ENCODE measurements at places on chromosomes 2 and 18.

- DNase-seq, result no peak
These were observed 211.9 kb downstream of the MYCN start for GRCh38 chr2:16152071-16152927.

- no peak for DNase-seq
These were observed 49.4 kb upstream of the ACTR3 start for GRCh38 chr2:113840518-113840917.

DNA sequence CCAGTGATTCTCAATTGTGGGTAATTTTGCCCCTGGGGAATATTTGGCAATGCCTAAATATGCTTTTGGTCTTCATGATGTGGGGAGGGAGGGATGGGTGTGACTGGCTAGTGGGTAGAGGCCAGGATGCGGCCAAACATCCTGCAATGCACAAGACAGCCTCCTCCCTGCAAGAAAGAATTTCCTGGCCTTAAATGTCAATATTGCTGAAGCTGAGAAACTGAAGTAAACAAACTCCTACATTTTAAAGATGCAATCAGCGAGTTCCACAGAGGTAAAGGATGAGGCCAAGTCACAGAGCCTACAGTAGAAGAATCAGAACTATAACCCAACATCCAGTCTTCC, 272.9 kb upstream of the EPHA4 start:
- no peak for DNase-seq

- DNase-seq, result no peak
These were observed 160.8 kb downstream of the ACKR3 start for GRCh38 chr2:236730393-236730792.

- DNase-seq, result no peak
These were observed 19.6 kb upstream of the SERPINB11 start for GRCh38 chr18:63683152-63683551.
